ENCODE measurements at places on chromosomes 1 and 21.

DNA sequence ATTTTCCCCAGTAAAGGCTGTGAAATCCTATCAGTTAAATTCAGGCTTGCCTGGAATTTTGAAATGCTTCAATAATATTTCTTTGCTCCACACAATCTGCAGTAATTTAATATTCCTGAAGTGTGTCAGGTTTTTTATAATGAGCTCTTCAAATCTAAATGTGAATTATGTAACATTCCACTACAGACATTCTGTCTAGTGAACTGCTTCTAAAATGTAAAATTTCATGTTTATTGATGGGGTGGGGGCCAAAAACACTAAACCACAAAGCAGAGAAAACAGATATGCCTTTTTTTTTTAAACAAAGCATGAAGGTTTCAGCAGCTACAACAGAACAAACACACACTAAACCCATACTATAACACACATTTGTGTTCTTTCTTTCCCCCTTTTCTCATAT lies 129.7 kb downstream of the DAB1 start:
- DNase-seq = no peak

GRCh38 chr1:206954459-206955342 lies 8.4 kb upstream of the PIGR start:
- DNase-seq = no peak

DNA sequence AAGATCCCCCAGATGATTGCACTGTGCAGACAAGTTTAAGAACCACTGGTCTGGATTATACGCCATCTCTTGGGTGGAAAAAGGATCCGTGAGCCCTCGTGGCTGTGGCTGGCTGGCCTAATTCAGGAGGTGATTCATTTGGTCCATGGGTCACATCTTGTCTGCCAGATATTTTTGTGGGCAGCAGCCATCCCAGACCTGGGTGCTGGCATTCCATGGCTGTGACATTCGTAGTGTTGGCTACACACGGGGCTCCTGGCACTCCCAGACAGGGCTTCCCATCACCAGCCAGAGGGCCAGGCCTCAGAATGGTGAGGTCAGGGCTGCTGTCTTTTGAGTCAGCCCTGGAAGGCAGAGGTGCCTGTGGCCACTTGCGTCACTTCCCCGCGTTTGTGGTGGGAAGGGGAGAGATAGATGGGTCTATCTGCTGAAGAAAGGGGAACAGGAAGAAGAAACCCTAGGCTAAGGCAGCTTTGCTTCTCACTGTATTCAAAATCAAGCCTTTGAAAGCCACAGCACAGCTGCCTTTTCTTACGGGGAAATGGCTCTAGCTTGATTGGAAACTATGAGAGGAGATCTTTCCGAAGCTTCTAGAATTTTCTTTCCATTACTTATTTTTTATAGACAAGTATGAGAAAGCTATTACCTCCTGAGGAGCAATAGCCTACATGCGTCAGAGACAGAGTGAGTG lies 32.4 kb downstream of the EIF2D start:
- no peak for DNase-seq

GRCh38 chr1:195604287-195604686 lies 1004.0 kb downstream of the KCNT2 start:
- DNase-seq = no peak

GRCh38 chr1:6171548-6172124 lies 8.5 kb downstream of the CHD5 start:
- DNase-seq = no peak

All from D721Med (cell line).